ENCODE measurements at places on chromosomes 4 and X. TPM values are rescaled to one million over a fixed set of nuclear protein-coding genes. Genes with fewer than 3 reads are reported as not detected.

DNA sequence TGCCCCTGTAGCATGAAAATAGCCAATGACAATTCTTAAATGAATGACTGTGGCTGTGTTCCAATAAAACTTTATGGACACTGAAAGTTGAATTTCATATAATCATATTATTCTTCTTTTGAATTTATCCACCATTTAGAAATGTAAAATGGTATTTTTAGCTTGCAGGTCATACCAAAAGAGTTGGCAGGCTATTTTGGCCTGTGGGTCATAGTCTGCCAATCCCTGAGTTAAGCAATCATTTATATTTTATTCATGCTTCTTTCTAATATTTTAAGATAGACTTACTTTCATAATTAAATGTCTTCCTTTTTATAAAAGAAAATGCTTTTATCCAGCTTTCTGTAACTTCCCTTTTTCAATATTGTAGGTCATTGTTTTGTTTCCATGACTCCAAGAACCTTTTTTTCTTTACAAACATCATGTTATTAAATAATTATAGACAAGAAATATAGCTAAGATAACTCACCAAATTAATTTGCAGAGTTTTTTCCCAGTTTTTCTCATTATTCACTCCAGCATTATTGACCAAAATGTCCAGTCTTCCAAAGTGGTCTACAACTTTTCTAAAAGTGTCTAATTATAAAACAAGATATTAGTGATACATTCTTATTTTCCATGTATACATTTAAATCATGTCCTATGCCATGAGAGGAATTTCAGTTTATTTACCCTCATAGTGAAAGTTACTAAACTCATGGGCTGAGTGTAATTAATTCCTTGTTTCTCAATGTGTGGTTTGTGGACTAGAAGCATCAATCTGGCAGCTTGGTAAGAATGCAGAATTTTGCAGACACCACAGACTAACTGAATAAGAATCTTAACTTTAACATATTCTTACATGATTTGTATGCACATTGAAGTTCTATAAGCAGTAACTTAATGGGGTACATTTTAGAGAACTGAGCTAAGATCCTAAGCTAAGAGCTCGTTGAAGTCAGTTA, 4.5 kb downstream of the HPGD start:
- no peak overlapping the region for H3K27ac ChIP-seq
- H3K4me1 ChIP-seq: peaks cover 14% of the 10 kb centered on the region
- H3K27me3 ChIP-seq: peaks cover 25% of the 10 kb centered on the region
- H3K4me3 ChIP-seq: no peak overlapping the region
- DNase-seq: no peak

GRCh38 chr4:185470501-185471195, 885 bp downstream of the CCDC110 start:
- no peaks in the 10 kb centered on the region for H3K36me3 ChIP-seq
- peak overlapping the region; percentile 69 for H3K4me3 ChIP-seq
- DNase-seq: no peak
- peaks cover 8% of the 10 kb centered on the region for H3K4me1 ChIP-seq
- H3K27me3 ChIP-seq: peaks cover 57% of the 10 kb centered on the region
- H3K27ac ChIP-seq: no peak overlapping the region

DNA sequence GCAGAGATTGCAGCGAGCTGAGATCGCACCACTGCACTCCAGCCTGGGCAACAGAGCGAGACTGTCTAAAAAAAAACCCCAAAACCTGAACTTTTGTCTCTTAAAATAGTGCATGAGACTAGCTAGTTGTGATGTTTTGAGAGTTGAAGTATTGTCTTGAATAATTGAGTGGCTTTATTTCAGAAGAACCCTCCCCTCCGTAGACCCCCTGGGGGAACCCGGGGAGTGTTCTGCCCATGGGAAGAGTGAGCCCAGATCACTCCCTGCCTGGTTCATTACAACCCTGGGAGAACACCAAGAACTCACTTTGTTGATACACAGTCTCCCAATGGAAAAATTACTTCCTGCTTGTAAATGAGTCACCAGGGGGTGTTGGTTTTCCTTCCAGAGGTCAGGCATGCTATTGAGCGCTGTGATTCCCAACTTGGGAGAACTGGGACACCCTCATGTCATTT, 65.3 kb upstream of the SHISA3 start:
- H3K27me3 ChIP-seq: peaks cover 9% of the 10 kb centered on the region
- DNase-seq: no peak
- H3K4me3 ChIP-seq: no peak overlapping the region
- no peak overlapping the region for H3K27ac ChIP-seq
- H3K36me3 ChIP-seq: no peaks in the 10 kb centered on the region

- no peaks in the 10 kb centered on the region for H3K36me3 ChIP-seq
- no peak overlapping the region for H3K27ac ChIP-seq
- H3K4me3 ChIP-seq: no peak overlapping the region
- peaks cover 5% of the 10 kb centered on the region for H3K27me3 ChIP-seq
Measured at GRCh38 chr4:182847576-182848450, 69.4 kb downstream of the DCTD start.

Gene BTK
- total RNA-seq: 0.41 TPM
